Thoracic aorta (tissue), 2 donors: ENCODE measurements at places on chromosomes 12 and 14. TPM values are rescaled to one million over a fixed set of nuclear protein-coding genes. Genes with fewer than 3 reads are reported as not detected.

Gene TRPV4
- 5.7 TPM for total RNA-seq

Gene GSC
- total RNA-seq: 2.1 TPM

Gene CMTM5
- total RNA-seq: 2.6 TPM

Gene KLHDC1
- total RNA-seq: 10.8 TPM

Gene ZBTB39
- total RNA-seq: 3.1 TPM

Gene TECPR2
- total RNA-seq: 36.5 TPM

Gene AQP5
- total RNA-seq: 0.54 TPM

Gene SLC24A4
- 2.7 TPM for total RNA-seq

Gene APOF
- not detected for total RNA-seq

Gene FIGNL2
- total RNA-seq: not detected

Gene CLEC4A
- 4.2 TPM for total RNA-seq

Gene BBOF1
- total RNA-seq: 4.7 TPM

Gene RNASE11
- total RNA-seq: not detected

Gene RIN3
- total RNA-seq: 54.2 TPM

Gene GALNT16
- 15.8 TPM for total RNA-seq

Gene PTPRO
- 19.5 TPM for total RNA-seq

Gene NOVA1
- 10.2 TPM for total RNA-seq

Gene PAPLN
- 10.0 TPM for total RNA-seq

Gene PRB2
- not detected for total RNA-seq

Gene RIMBP2
- total RNA-seq: 0.92 TPM

Gene RNASE4
- 66.4 TPM for total RNA-seq

Gene DNAL1
- 13.0 TPM for total RNA-seq

Gene MFAP5
- total RNA-seq: 186 TPM

Gene CD4
- 25.0 TPM for total RNA-seq

Gene NOS1
- total RNA-seq: 0.07 TPM

Gene PLEKHH1
- 3.8 TPM for total RNA-seq

Gene DGLUCY
- 36.7 TPM for total RNA-seq

Gene CAPS2
- 18.7 TPM for total RNA-seq

Gene SLC10A1
- total RNA-seq: not detected

Gene INHBC
- total RNA-seq: not detected

Gene RBP5
- not detected for total RNA-seq

Gene ATXN7L3B
- total RNA-seq: 13.7 TPM

Gene ITGB7
- 2.1 TPM for total RNA-seq

Gene POTEM
- total RNA-seq: not detected

Gene KLRF2
- total RNA-seq: not detected

Gene B4GALNT1
- total RNA-seq: 4.0 TPM

Gene GPRC5A
- total RNA-seq: 42.8 TPM

Gene BMAL2
- total RNA-seq: 11.1 TPM

Gene TAS2R8
- not detected for total RNA-seq

Gene MMP17
- total RNA-seq: 12.1 TPM

Gene TAS2R46
- total RNA-seq: 1.2 TPM

Gene GPRC5D
- not detected for total RNA-seq

Gene CLEC1A
- total RNA-seq: 3.7 TPM

Gene MGAT4C
- total RNA-seq: 0.28 TPM

Gene C14orf132
- total RNA-seq: 37.5 TPM

Gene DPPA3
- not detected for total RNA-seq

Gene NXPH4
- total RNA-seq: not detected

Gene NGB
- total RNA-seq: not detected

Gene CLEC6A
- not detected for total RNA-seq

Gene RBMS2
- 40.2 TPM for total RNA-seq

Gene NRL
- 6.1 TPM for total RNA-seq
